Stomach (tissue), 19 donors: ENCODE measurements at places on chromosomes 6 and 20. TPM values are rescaled to one million over a fixed set of nuclear protein-coding genes. Genes with fewer than 3 reads are reported as not detected.

DNA sequence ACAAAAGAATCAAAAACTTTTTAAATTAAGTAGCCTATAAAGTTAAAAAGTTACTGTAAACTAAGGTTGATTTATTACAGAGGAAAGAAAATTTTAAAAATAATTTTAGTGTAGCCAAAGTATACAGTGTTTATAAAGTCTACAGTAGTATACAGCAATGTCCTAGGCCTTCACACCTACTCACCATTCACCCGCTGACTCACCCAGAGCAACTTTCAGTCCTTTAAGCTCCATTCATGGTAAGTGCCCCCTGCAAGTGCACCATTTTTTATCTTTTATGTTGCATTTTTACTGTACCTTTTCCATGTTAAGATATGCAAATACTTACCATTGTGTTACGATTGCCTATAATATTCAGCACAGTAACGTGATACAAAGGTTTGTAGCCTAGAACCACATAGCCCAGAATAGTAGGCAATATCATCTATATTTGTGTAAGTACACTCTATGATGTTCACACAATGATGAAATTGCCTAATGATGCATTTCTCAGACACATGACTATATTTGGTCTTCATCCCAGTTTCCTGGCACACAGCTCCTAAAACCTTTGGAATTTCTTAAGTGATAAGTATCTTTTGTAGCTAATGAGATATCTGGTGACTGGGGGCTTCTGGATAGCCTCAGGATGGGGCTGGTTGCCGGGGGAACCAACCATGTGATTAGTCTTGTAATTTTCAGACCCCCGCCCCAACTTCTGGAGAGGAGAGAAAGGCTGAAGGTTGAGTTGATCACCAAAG is 111.0 kb downstream of the MRPL14 start:
- DNase-seq: peak; percentile 66
- H3K4me1 ChIP-seq: no peaks in the 10 kb centered on the region
- H3K36me3 ChIP-seq: no peaks in the 10 kb centered on the region
- no peaks in the 10 kb centered on the region for H3K27me3 ChIP-seq
- H3K27ac ChIP-seq: no peak overlapping the region
- no peak overlapping the region for H3K4me3 ChIP-seq

DEFB121 gene
- not detected for total RNA-seq

SLC35D3 gene
- not detected for total RNA-seq

TDP2 gene
- 18.7 TPM for total RNA-seq

- H3K27me3 ChIP-seq: no peaks in the 10 kb centered on the region
- no peak overlapping the region for H3K27ac ChIP-seq
- no peak overlapping the region for H3K4me3 ChIP-seq
Measured at GRCh38 chr20:15528391-15529111, 1044.7 kb downstream of the KIF16B start.

HDGFL1 gene
- not detected for total RNA-seq

- H3K4me3 ChIP-seq: no peak overlapping the region
- DNase-seq: peak; percentile 20
- no peaks in the 10 kb centered on the region for H3K27me3 ChIP-seq
- no peaks in the 10 kb centered on the region for H3K4me1 ChIP-seq
Measured at GRCh38 chr6:140379919-140380318, 1005.5 kb upstream of the CITED2 start.

DNA sequence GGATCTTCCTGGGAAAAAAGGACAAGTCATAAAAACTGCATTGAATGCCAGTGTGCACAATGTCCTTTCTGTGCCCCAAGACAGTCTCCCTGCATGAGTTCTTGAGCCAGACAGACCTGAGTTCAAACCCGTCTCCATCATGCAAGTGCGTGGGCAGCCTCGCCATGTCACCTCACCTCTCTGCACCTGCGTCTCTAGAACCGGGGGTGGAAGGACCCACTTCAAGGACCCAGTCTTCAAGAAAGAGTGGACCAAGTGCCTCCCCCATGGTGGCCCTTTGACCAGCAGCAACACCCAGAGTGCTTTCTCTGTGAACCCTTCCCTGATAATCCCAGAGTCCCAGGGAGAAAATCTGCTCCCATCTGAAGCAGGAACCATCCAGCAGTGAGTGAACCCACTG is 23.5 kb upstream of the ANGPT4 start:
- H3K4me3 ChIP-seq: no peak overlapping the region
- peaks cover 26% of the 10 kb centered on the region for H3K27me3 ChIP-seq

GRCh38 chr6:108697561-108698161 is 136.9 kb downstream of the FOXO3 start:
- H3K4me1 ChIP-seq: no peaks in the 10 kb centered on the region
- H3K36me3 ChIP-seq: peaks cover 14% of the 10 kb centered on the region
- no peak overlapping the region for H3K4me3 ChIP-seq

GRCh38 chr6:144007478-144008119 is 460 bp downstream of the PLAGL1 start:
- no peaks in the 10 kb centered on the region for H3K4me1 ChIP-seq
- peak overlapping the region; percentile 74 for H3K4me3 ChIP-seq
- H3K27me3 ChIP-seq: peaks cover 6% of the 10 kb centered on the region
- DNase-seq: no peak
- H3K27ac ChIP-seq: peak overlapping the region; percentile 86
- no peaks in the 10 kb centered on the region for H3K36me3 ChIP-seq

DNA sequence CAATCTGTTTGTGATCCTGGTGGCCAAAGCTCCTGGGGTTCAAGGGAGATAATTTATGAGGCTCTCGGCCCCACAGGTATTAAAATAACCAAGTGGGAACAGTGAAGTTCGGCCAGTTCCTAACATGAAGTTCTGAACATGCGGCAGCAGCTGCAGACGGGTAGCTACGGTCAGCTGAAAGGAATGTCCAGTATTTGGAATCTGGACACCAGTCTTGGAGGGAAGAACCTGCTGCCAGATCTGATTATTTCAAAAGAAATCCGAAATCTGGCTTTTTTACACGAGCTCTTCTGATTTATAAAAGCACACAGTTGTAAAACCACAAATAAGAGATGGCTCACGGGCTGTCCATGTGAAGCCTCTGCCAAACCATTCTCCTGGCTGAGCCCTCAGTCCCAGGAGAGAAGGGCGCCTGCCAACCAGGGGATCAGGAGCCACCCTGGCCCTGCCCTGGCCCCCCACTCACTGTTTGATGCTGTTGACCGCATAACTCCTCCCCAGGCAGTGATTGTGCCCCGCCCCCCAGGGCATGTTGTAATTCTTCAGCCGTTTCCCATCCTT is 28.2 kb upstream of the KCNB1 start:
- no peaks in the 10 kb centered on the region for H3K36me3 ChIP-seq
- H3K27ac ChIP-seq: no peak overlapping the region
- H3K4me3 ChIP-seq: no peak overlapping the region
- peaks cover under 1% of the 10 kb centered on the region for H3K4me1 ChIP-seq

GRCh38 chr6:44926556-44926955 is 401.6 kb upstream of the RUNX2 start:
- peaks cover 8% of the 10 kb centered on the region for H3K4me1 ChIP-seq
- no peaks in the 10 kb centered on the region for H3K27me3 ChIP-seq
- H3K27ac ChIP-seq: no peak overlapping the region
- DNase-seq: no peak
- H3K36me3 ChIP-seq: no peaks in the 10 kb centered on the region
- H3K4me3 ChIP-seq: no peak overlapping the region

DNA sequence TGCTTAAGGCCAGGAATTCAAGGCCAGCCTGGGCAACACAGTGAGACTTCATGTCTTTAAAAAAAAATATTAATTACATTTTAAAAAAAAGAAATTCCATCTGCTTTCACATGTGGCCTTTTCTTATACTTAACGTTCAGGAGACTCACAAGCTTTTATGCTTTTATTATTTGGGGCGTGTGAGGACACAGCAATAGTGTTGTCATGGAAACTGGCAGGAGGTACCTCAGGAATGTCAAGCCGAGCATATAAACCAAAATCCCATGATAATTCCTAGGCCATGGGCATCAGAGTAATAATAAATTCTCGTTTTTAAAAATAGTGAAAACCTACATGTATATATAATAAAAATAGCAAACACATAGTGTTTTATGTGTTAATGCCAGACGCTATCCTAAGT is 89.8 kb downstream of the IYD start:
- no peak overlapping the region for H3K4me3 ChIP-seq
- DNase-seq: no peak
- H3K36me3 ChIP-seq: no peaks in the 10 kb centered on the region
- H3K27ac ChIP-seq: no peak overlapping the region
- H3K27me3 ChIP-seq: no peaks in the 10 kb centered on the region
- no peaks in the 10 kb centered on the region for H3K4me1 ChIP-seq

- H3K27me3 ChIP-seq: no peaks in the 10 kb centered on the region
- no peak overlapping the region for H3K27ac ChIP-seq
- H3K4me3 ChIP-seq: no peak overlapping the region
- H3K36me3 ChIP-seq: no peaks in the 10 kb centered on the region
Measured at GRCh38 chr6:132952986-132953385, 138.6 kb downstream of the RPS12 start.

SAMHD1 gene
- 84.9 TPM for total RNA-seq

DNA sequence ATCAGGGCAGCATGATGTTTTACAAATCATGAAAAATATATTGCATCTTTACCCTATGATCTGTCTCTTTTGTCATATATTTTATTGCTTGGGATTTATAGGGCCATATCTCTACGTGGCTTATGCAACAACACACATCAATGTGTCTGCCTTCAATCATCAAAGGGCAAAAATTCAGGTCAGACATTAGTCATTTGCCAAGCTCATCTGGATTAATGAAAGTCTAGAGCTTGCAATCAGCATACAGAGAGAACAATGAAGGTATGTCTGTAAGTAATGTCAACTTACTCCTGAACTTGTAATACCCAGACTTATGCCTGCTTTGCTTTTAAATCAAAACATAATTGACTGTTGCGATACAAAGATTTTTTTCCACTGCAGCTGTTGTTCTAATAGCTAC is 282.7 kb downstream of the HAO1 start:
- no peaks in the 10 kb centered on the region for H3K27me3 ChIP-seq
- no peak overlapping the region for H3K4me3 ChIP-seq
- no peaks in the 10 kb centered on the region for H3K4me1 ChIP-seq
- H3K27ac ChIP-seq: no peak overlapping the region
